ENCODE measurements at places on chromosomes 7 and 10.

- DNase-seq = no peak
These were observed 453.5 kb upstream of the SEMA3A start for GRCh38 chr7:84647797-84648757.

GRCh38 chr7:44182827-44183226 lies 6.4 kb downstream of the GCK start:
- no peak for DNase-seq

DNA sequence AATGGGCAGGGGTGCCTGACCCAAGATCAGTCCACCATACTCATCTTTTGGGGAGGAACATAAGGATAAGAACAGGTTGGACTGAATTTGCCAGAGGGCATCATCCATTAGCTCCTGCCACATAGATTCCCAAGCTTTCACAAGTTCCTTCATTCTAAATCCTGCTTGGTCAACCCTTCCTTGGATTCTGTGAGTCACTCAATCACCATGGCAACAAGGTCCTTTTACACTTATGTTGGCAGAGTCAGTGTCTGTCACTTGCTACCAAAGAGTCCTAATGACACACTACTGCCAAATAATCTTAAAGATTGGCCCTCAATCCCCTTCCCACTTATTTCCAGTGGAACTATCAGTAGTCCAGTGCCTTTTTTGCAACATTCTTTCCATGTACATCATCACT lies 5.0 kb upstream of the LGI1 start:
- no peak for DNase-seq

DNA sequence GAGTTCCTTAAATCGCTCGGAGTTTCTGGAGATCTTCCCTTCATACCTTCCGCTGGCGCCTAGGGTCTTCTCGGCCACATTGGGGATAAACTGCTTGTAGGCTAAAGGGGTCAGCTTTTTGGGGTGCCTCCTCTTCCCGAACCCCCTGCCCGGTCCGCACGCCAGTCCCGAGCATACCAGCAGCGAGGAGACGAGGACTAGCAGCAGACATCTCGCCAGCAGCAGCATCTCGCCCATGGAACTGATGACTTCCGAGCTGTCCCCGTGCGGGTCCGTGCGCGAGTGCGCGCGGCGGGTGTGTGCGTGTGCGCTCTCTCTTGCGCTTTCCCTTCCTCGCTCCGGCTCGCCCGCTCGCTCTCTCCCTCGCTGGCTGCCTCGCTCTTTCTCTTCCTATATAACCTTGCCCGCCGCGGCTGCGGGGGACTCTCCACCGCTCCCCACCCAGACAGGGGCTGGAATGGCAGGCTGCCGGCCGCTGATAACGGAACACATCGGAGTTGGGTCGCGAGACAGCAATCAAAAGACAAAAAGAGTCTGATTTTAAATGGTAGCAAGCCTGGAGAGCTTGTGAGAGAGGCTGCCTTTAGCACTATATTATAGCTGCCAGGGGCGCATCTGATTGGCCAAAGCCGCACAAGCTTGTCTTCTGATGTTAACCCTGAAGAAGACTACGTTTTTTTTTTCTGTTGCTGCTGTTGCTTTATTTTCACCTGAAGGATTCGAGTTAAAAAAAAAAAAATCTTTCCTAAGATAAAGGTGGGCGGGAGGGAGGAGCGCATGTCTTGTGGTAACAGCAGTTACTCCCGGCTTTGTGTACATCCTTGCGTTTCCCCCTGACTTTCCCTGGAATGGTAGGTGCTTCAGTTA lies at the start of gene SHH:
Gene SHH (minus strand): TSS at position 569 of the 867 bp plus-strand sequence. CDS start 341 bp downstream, at position 228.
- no peak for DNase-seq

- no peak for DNase-seq
These were observed 136.9 kb downstream of the KCNMA1 start for GRCh38 chr10:77500754-77501151.

GRCh38 chr10:16586358-16587138 lies 64.9 kb upstream of the C1QL3 start:
- DNase-seq = no peak

GRCh38 chr10:49527061-49527460 lies 11.9 kb downstream of the ERCC6 start:
- no peak for DNase-seq

DNA sequence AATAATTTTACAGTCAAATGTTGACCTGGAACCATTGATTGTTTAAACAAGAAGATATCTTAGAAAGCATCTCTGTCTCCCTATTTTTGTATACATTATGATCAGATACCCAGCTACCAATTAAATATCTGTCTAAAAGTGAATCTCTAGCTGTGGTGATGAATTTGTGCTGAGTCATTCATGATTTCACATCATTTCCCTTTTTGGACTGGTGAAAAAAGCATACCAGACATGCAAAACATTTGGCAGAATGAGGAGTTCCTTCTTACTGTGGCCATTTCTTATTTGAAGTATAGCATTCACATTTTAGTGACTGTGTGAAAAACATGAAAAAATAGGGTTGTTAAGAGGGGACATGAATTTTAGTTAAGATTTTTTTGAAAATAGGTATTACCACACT lies 98.0 kb upstream of the GATA3 start:
- DNase-seq = no peak

DNA sequence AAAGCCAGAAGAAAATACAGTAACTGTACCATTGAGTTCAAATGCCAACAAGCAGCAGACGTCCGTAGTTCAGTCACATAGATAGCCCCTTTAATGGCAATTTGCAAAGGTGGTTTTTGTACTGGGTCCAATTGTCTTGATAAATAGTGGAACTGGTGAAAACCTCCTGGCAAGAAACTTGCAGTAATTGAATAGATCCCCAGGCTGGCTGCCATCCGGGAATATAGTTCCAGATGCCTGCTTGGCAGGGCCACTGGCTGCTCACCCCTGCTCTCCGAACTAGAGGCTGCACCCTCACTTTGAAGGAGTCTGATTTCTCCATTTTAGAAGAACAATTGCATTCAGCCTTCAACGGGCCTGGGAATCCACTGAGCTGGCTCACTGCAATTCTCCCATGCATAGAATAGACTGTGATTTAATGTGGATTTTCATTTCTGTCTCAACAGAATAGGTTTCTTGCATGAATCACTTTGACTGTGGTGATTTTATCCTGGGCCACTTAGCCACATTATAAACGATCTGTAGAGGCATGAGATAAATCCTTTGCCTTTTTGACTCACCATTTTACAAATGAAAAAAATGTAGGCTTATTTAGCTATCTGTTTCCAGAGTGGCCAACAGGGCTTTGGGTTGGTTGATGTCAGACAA lies 35.9 kb upstream of the ELMO1 start:
- no peak for DNase-seq

DNA sequence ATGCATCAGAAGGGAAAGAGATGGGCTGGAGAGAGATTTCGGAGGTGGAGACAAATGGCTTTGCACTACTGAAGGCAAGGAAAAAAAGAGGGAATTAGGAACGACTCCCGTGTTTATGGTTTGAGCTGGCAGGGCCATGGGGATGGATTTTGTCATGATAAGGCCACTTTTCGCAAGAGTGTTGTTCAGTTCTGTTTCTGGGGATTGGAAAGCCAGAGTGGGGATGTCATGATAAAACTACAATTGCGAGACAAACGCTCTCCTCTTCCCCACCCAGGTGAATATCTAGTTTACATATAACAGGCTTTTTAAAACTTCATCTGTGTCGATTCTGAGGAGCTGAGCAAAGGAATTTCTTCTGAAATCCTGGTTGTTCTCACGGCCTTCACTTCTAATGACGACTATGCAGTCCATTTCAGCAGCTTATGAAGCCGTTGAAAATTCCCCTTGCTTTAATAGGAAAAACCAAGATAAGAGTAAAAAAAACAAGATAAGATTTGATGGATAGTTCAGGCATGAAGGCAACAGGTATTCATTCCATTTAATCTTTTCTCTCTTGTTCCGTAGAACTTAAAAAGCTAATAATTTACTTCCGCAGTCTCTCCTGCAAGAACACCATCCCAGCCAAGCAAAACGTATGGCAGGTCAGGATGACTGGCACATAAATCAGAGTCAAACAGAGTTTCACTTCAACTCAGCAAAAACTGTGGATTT lies 245.6 kb upstream of the PITRM1 start:
- no peak for DNase-seq

DNA sequence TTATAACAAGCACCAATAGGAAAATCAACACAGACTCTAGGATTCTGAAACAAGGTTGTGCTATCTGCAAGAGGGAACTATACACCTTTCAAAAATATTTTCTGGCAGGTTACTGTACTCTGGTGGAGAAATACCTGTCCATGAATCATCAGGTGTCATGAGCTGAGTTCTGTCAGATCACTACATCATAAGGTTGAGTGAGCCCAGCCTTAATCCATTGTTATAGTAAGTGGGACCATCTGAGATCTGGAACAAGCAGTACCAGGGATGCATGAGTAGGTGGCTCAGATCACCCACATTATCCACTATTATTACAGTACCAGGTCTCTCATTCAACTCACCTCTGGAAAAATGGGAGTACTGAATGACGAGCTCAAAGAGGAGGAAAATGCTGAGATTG lies 212.4 kb downstream of the DGKI start:
- no peak for DNase-seq

DNA sequence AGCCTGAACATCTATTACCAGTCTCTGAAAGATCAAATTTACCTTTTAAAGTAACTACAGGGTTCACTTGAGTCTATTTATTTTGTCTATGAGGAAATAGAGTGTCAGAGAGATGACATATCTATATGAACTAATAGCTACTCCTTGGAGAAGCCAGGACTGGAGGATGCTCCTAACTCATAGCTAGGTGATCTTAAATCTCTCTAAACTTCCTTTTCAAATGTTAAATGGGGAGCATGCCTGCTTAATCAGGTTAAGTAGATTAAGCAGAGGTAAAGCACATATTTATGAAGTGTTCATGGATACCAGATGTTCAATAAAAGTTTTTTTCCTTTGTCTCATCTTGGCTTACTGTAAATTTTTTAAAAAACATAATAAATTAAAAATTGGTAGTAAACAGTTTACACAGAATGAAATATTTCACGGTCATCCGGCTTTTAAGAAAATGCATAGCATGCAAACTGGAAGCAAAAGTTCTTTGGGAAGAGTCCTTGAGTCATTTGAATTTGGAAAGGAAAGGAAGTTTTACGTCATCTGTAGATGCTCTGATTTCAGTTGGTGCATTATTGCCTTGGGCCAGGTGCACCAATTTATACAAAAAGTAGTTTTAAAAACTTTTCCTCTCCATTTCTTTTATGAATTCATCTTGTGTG lies 155.1 kb downstream of the BICC1 start:
- DNase-seq = no peak

GRCh38 chr10:29865700-29866355 lies 193.6 kb downstream of the JCAD start:
- no peak for DNase-seq

DNA sequence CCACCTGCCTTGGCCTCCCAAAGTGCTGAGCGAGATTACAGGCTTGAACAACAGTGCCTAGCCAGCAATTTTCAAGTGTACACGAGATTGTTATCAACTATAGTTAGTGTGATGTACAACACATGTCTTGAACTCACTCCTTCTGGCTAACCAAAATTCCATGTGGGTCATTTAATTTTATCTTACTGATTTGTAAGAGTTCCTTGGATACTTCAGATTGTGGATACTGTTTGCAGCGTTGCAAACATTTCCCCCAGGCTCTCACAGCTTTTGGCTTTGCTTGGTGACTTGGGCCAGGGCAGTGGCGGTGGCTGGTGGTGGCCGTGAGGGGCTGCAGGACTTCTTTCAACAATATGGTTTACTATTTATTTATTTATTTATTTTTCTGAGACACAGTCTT lies 8.5 kb upstream of the TMEM270 start:
- no peak for DNase-seq

DNA sequence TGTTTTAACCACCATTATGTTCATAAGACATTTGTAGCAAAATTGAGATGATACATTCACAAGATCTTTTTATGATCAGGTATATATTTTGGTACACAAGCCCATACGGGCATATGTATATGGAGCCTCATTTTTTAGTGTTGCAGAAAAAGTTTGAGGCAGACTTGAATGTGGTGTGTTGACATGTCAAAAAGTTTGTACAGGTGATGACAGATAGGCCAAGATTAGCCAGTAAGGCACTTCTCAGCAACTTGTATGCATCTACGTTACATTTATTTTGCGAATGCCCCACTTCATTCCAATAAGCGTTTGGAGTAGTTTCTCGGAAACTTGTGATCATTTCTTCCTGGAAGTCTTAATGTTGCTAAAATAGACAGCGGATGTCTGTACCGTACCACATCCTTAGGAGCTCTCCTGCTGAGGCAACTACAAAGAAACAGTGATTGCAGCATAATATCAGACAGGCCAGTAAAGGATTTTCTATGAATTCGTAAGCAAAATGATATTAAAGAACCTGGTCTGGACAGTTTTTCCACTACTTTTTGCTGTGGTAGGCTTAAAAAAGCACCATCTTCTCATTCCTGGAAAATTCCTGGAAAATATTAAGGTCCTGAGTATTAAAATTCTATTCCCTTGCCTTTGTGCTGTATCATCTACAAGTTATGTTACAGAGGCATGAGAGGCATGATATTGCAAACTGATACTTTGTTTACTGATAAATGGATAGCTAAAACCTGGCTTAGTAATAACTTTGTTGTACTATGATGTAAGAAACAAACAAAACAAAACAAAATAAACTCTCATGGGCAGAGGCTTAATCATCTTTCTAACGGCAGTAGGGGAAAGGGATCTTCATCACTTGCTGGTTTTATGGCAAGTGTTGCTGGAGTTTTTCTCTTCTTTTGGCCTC lies 153.6 kb downstream of the HDAC9 start:
- DNase-seq = no peak

GRCh38 chr7:136966825-136967224 lies 98.4 kb downstream of the CHRM2 start:
- DNase-seq = no peak

- DNase-seq = no peak
These were observed 161.9 kb upstream of the PRR15 start for GRCh38 chr7:29401769-29402168.

GRCh38 chr10:67772894-67773511 lies 65.0 kb downstream of the DNAJC12 start:
- DNase-seq = no peak

DNA sequence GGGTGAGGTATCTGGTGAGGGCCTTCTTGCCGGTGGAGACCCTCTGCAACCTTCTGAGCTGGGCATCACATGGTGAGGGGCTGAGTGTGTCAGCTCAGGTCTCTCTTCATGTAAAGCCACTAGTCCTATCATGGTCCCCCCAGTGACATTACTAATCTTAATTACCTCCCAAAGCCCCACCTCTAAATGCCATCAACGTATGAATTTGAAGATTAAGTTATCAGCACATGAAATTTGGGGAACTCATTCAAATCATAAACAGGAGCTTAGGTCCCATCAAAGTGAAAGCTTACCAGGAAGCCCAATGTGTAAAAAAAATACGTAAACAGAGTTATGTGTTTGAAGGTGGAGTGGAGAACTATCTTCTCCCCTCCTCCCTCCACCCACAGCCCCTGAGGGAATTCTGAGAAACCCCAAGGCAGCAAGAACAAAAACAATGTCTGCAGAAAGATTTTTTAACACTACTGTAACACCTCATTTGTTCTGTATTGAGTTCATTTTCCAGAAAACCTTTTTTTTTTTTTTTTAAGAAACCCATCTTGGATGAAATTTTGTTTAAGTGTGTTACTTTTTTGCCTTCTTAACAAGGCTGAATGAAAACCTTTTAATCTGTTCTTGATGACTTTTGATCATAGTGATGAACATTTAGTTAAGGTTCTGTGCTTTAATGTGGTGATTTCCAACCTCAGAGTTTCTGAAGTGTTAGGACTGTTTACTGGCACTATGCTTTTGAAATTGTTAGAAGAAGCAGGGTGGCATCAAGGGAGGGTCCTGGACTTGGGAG lies 19.1 kb upstream of the PCGF5 start:
- no peak for DNase-seq
